ENCODE measurements at places on chromosomes 5 and 9. TPM values are rescaled to one million over a fixed set of nuclear protein-coding genes. Genes with fewer than 3 reads are reported as not detected.

DNA sequence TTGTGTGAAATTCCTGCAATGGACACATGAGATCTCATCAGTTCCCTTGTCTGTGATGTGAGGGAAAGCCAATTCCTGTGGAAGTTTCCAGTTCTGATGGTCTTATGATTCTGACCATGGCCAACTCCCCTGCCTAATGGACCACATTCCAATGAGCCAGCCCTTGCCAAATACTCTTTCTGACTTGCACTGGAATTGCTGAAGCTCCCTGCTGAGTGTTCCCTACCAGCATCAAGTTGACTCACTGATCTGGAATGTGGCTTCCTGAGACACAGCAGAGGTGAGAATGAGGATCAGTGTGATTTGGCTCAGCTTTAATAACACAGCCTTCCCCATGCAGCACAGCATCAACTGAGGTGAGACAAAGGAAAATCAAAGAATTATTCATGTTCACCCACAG is 427.8 kb downstream of the KDM4C start:
- DNase-seq = peak; percentile 52

ZNF354C gene
- 7.1 TPM for total RNA-seq

- no peak for DNase-seq
These were observed 56.6 kb downstream of the BNC2 start for GRCh38 chr9:16813838-16814237.

GRCh38 chr9:27408482-27408881 is 111.5 kb upstream of the EQTN start:
- no peak for DNase-seq

- no peak for DNase-seq
These were observed 17.9 kb upstream of the RLN1 start for GRCh38 chr9:5357431-5358105.

GRCh38 chr9:93053781-93054331 is 4.6 kb upstream of the SUSD3 start:
- DNase-seq = no peak

- DNase-seq = no peak
These were observed 1.8 kb downstream of the ZFAND5 start for GRCh38 chr9:72363236-72363635.

DNA sequence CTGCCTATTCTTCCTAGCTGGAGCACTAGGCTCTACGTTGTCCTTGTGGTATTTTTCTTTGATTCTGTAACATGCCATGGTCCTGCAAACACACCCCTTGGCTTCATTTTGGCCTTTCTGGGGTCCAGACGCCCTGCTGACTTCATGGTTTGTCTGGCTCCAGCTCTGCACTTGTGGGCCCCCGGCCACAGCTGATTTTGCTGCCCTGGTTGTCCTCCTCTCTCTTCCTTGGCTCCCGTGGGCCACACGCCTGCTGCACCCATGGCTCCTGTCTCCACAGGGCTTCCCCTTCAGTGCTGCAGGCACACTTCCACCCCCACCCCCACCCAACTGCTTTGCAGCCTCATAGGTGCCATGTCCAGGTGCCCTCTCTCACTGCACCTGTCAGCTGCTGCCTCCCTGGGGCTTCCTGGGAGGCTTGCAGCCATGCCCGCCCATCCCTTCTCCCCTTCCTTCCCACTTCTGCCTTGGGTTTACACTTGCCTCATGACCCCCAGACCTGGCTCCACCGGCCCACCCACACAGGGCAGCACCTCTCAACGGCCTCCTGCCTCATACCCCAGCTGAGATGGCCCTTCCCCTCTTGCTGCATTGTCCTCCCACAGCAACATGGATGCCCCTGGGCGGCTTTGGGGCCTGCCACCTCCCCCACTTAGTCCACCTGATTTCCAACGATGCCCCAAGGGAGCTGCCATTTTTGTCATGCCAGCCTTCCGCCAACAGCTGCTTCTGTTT is 25.6 kb downstream of the SLC6A3 start:
- DNase-seq = no peak

GRCh38 chr5:130002183-130002582 is 97.9 kb downstream of the CHSY3 start:
- DNase-seq = no peak

- DNase-seq = no peak
These were observed 204.5 kb downstream of the RGS3 start for GRCh38 chr9:113668061-113668460.

GRCh38 chr9:137253717-137254623 is 1.2 kb upstream of the NELFB start:
- DNase-seq = no peak

DNA sequence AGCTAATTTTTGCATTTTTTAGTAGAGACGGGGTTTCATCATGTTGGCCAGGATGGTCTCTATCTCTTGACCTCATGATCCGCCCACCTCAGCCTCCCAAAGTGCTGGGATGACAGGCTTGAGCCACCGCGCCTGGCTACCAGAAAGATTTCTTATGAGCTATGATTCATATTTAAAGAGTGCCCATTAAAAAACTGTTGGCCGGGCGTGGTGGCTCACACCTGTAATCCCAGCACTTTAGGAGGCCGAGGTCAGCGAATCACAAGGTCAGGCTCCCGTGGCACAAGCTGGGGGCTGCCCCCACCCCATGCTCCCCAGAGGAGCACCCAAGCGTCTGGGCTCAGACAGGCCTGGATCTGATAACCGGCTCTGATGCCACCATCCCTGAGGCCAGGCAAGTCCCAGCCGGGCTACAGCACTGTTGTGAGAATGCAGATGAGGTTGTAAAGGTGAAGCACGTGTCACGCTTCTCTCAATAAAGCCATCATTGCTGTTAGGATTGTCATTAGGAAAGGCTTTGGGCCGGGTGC is 13.9 kb downstream of the QRFP start:
- no peak for DNase-seq

- peak; percentile 75 for DNase-seq
These were observed 62.3 kb downstream of the RAPGEF1 start for GRCh38 chr9:131677444-131678180.

DNA sequence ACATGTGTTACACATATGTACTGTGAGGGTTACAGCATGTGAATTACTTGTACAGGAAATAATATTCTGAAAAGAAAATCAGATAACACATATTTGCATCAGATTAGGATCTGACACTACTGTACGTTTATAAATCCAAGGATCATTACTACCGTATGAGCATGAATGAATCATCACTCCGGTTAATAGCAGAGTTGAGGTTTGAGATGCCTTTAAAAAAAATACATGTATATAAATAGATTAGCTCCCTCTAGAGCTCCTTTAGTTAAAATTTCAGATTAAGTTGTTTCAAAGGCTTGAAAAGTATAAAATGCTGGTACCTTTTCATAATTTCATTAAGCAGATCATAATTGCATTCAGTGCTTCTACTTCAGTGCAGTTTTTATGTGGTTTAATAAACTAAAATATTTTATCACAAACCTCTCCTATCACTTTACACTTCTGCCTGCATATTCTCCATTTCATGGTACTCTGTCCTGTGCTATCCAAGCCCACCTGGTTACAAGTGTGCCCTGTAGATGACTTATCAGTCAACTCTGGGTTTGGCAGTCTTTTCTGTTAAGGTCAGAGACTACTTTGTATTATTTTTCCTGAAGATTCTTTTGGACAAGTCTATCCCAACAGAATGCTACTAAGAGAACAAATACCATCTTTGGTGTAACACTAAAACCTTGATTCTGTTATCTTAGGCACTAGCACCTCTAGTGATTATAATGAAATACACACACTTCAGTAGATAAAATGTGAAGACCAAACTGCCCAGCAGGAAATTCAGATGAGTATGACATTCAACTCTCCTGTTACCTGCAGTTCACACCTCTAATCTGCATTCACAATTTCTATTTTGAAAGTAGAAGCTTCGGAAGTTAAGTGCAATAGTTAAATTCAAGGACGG is 48.0 kb upstream of the POU5F2 start:
- no peak for DNase-seq

DNA sequence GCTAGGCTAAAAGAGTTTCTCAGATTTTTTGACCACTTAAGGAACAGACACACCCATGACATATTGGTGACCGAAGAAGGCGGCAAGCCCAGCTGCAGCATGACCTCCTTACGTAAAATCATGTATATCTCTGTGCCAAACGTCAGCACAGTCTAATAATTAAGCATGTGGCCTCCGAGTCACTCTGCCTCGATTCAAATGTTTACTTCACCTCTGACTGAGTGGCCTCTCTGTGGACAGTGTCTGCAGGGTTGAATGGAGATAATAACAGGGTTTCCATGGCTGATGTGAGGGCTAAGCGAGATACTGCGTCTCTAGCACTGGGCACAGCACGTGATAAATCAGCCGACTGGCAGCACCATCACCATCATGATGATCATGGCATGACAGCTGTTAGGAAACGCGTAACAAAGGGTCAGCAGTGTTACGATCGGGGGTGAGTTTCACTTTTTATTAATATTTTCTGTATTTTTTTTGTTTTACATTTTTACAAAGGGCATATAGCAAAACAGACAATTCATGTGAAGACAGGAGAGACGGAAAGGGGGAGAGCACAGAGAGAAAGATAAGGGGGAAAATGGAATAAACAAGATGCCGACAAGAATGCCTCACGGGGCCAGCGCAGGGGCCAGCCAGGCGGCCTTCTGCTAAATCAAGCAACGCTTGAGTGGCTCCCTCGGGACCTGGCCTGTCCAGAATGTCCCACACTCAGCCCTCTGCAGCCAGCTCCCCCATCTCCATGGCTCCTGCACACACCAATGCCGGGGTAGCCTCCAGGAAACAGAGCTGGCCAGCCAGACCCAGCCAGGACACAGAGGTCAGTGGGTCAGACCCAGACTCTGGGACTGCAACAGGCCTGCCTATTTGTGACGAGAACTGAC is 60.3 kb downstream of the ADAMTS2 start:
- no peak for DNase-seq

DNA sequence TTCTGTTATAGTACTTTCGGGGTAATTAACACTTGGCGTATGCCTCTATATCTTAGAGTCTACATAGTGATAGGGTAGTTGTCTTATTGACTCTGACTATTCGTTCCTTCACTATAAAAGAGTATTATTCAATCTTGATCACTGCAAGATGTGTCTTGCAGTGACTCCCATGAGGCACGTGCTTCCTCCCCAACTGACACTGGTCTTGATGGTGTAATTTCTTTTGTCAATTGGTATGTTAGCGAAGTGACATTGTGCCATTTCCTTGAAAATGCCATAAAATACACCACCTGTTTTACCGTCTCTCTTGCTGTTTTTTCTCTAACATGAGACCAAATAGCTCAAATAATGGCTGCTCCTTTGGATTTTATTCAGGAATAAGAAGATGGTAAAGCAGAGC is 1314.1 kb upstream of the CDH6 start:
- no peak for DNase-seq

GRCh38 chr9:89674667-89675057 is 69.8 kb downstream of the GADD45G start:
- DNase-seq = no peak

KIF24 gene
- total RNA-seq = 2.5 TPM

- no peak for DNase-seq
These were observed 24.8 kb downstream of the TSPAN17 start for GRCh38 chr5:176671890-176672747.

- DNase-seq = no peak
These were observed 14.0 kb downstream of the SH3GLB2 start for GRCh38 chr9:129014124-129014523.

DNA sequence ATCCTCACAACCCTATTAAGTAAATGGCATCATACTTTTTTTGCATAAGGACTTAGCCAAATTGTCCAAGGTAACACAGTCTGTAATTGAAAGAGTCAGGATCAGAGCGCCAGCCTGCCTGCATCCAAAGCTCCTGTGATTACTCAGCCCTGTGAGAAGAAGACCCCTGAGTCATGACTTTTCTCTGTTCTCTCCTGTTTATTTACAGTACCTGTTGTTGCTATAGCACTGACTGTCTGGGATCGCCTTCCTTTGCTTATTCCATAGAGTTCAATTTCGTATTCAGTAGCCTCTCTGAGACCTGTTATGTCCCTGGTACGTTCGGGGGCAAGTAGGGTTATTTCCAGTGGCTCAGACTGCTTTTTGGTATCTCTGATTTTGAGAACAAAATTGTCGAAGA is 71.8 kb downstream of the TNC start:
- DNase-seq = no peak

SHOC1 gene
- total RNA-seq = not detected

DNA sequence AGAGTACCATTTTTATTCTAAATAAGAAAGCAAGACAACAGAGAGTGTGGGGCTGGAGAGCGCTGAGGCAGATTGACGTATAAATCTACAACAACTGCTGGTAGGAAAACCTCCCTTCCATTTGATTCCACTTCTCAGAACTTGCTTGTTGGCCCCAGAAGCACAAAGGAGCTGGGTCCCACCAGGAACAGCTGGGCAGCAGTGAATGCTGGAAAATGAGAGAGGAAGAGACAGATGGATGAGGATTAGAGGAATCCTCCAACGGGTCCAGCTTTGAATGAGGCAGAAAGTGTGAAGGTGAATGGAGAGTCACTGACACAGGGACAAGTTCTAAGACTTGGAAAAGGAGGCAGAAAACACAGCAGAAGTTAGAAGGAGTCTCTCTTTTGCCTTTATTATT is 14.8 kb downstream of the TAS2R1 start:
- no peak for DNase-seq

DNA sequence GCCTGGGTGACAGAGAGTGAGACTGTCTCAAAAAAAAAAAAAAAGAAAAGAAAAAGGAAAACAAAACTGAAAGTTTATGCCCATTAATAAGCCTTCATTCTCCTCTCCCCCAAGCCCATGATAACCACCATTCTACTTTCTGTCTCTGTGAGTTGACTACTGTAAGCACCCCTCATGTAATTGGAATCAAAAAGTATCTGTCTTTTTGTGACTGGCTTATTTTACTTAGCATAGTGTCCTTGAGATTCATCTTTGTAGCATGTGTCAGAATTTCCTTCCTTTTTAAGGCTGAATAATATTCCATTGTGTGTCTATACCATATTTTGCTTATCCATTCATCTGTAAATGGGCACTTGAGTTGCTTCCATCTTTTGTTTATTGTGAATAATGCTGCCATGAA is 14.0 kb upstream of the TMEM171 start:
- DNase-seq = no peak

ERCC6L2 gene
- 61.6 TPM for total RNA-seq

DAB2IP gene
- total RNA-seq = 13.7 TPM

- DNase-seq = no peak
These were observed at the start of gene COL15A1 for GRCh38 chr9:98943682-98944056. Gene COL15A1, plus strand, starts transcription at chr9:98943907. Its CDS starts 155 bp downstream, at chr9:98944062.

DNA sequence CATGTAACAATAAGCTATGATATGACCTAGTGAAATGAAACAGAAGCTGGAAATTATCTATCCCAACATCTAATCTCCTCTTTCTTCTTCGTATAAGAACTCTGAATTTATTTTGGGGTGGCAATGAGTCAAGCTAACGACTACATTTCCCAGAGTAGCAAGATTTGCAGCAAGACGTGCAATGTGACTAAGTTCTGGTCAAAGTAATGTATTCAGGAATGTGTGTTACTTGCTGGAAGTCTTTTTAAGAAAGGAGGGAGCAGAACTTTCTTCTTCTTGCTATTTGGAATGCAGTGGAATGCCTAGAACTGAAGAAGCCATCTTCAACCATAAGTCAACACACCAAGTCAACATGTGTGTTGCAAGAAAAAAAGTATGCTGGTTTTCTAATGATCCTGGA is 406.6 kb upstream of the MEF2C start:
- no peak for DNase-seq

- no peak for DNase-seq
These were observed 21.1 kb upstream of the TERT start for GRCh38 chr5:1315709-1316587.

GADD45G gene
- 0.33 TPM for total RNA-seq

- no peak for DNase-seq
These were observed 75.2 kb downstream of the ZNF608 start for GRCh38 chr5:124671193-124671592.

- no peak for DNase-seq
These were observed 95.7 kb upstream of the EFNA5 start for GRCh38 chr5:107766439-107766838.

Measured in pulmonary artery endothelial cell (primary cell).